ENCODE measurements at places on chromosomes 11 and 22. TPM values are rescaled to one million over a fixed set of nuclear protein-coding genes. Genes with fewer than 3 reads are reported as not detected.

DNA sequence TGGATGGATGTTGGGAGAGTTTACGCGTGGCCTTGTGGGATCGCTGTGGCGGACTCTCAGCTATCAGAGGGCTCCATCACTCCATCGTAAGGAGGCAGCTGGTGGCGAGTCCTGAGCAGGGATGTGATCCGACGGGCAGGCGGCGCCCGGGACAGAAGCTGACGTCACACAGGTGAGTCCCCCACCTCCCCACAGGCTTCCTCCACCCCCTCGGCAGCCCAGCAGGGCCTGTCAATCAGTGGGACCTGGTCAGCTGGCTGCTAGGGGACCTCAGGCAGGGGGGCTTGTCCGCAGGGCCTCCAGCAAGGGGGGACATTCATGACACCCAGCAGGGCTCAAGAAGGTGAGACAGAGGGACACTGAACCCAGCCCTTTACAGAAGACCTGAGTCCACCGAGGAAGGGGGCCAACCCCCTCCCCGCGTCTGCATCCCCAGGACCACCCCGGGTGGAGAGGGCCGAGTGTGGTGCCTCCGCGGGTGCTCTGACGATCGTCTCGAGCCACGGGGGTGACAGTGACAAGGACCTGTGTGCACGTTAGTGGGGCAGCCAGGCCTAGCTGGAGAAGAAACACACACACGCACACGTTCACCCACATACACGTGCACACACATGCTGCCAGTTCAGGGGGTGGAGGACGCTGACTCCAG lies 7.1 kb downstream of the HRAS start:
- peaks cover 17% of the 10 kb centered on the region for H3K36me3 ChIP-seq
- no peak overlapping the region for H3K4me3 ChIP-seq

- H3K27me3 ChIP-seq, result no peaks in the 10 kb centered on the region
- H3K27ac ChIP-seq, result no peak overlapping the region
Observed at GRCh38 chr11:99632969-99633368, 612.2 kb downstream of the CNTN5 start.

GRCh38 chr11:62757846-62758788 lies 3.3 kb upstream of the POLR2G start:
- H3K4me1 ChIP-seq, result peaks cover 29% of the 10 kb centered on the region
- no peak for DNase-seq
- H3K27ac ChIP-seq, result no peak overlapping the region
- no peak overlapping the region for H3K4me3 ChIP-seq
- no peaks in the 10 kb centered on the region for H3K27me3 ChIP-seq
- peaks cover 21% of the 10 kb centered on the region for H3K36me3 ChIP-seq

Gene NAA40
- total RNA-seq, result 28.0 TPM

GRCh38 chr22:50320116-50320515 lies 6.7 kb downstream of the DENND6B start:
- H3K27me3 ChIP-seq, result no peaks in the 10 kb centered on the region
- H3K4me3 ChIP-seq, result no peak overlapping the region
- no peak overlapping the region for H3K27ac ChIP-seq
- no peak for DNase-seq
- peaks cover 36% of the 10 kb centered on the region for H3K4me1 ChIP-seq
- no peaks in the 10 kb centered on the region for H3K36me3 ChIP-seq

- H3K36me3 ChIP-seq, result no peaks in the 10 kb centered on the region
- H3K4me1 ChIP-seq, result no peaks in the 10 kb centered on the region
Observed at GRCh38 chr11:11296434-11296833, 56.6 kb downstream of the CSNK2A3 start.

DNA sequence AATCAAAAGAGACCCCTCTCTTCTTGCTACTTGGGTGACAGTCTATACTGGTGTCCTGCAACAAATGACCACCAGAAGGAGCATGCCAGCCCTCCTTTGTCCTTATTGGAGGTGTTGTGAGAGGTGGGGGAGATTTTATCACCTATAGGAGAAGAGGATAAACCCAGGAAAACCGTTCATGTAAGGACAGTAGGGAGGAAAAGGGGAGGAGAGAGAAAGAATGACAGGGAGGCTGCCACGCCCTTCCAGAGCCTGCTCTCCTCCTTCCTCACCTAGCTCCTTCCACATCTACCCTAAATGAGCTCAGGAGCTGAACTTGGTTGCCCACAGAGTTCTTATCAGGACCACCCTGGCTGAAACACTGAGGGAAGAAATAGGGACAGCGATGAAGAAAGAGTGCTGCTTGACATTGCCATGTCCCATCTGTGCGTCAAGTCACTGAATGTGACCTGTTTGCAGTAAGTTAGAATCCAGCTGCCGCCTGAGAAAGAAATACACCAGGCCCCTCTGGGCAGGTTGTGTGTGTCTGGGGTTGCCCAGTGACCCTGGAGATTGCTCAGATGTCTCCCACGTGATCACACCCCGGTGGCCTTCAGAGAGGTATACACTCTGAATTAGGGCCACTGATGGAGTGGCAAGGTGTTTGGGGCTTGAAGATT lies 40.4 kb upstream of the ETS1 start:
- H3K27ac ChIP-seq, result peak overlapping the region; percentile 92
- peak overlapping the region; percentile 45 for H3K4me3 ChIP-seq
- no peaks in the 10 kb centered on the region for H3K36me3 ChIP-seq
- H3K27me3 ChIP-seq, result no peaks in the 10 kb centered on the region
- DNase-seq, result no peak
- peaks cover 96% of the 10 kb centered on the region for H3K4me1 ChIP-seq

GRCh38 chr11:38819981-38820380 lies 2221.9 kb upstream of the RAG2 start:
- DNase-seq, result no peak
- H3K4me1 ChIP-seq, result no peaks in the 10 kb centered on the region
- no peaks in the 10 kb centered on the region for H3K36me3 ChIP-seq
- H3K27ac ChIP-seq, result no peak overlapping the region
- no peak overlapping the region for H3K4me3 ChIP-seq

DNA sequence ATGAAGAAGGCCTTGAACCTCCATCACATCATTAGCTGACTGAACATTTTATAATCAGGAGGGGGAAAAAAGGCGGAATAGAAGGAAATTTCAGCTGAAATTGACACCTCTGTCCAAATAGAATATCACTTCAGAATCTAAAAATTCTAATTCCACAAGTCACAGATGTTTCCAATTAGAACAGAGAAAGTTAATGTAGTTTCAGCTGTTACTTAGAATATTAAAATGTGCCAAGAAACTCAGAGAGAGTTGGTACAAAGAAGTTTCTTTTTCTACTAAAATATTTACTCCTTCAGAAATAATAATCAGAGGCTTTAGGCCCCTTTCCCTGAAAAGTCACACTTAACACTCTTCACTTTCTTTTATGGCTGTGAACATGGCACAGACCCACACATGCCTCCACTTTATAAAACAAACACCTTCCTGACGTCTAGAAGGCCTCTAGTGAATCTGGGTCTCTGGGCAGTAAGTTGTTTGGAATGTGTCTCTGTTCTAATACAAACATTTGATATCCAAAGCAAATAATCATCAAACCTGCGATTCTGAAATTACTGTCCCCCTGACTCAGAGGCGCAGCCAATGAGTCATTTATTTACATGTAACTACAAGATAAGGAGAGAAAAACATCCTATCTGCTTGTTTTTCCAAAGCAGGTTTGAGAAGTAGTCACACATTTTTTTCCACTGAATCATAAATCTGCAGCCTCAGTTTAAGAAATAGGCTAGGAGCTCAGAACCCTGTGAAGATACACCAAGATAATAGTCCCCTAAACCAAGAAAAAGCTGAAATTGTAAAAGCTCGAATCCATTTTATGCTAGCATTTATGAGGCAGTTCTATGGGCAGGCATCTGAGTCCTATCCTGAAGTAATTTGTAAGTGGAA lies 148.4 kb downstream of the ME3 start:
- DNase-seq, result no peak
- no peaks in the 10 kb centered on the region for H3K36me3 ChIP-seq
- H3K27ac ChIP-seq, result no peak overlapping the region
- H3K4me1 ChIP-seq, result no peaks in the 10 kb centered on the region
- no peak overlapping the region for H3K4me3 ChIP-seq
- H3K27me3 ChIP-seq, result no peaks in the 10 kb centered on the region

GRCh38 chr11:72686639-72687220 lies 12.5 kb upstream of the PDE2A start:
- no peaks in the 10 kb centered on the region for H3K27me3 ChIP-seq
- H3K27ac ChIP-seq, result no peak overlapping the region
- peaks cover 64% of the 10 kb centered on the region for H3K36me3 ChIP-seq
- peaks cover 1% of the 10 kb centered on the region for H3K4me1 ChIP-seq
- no peak for DNase-seq

- no peak overlapping the region for H3K27ac ChIP-seq
- H3K4me1 ChIP-seq, result no peaks in the 10 kb centered on the region
- no peak for DNase-seq
- no peaks in the 10 kb centered on the region for H3K36me3 ChIP-seq
Observed at GRCh38 chr22:47276450-47276820, 514.0 kb downstream of the TBC1D22A start.

DNA sequence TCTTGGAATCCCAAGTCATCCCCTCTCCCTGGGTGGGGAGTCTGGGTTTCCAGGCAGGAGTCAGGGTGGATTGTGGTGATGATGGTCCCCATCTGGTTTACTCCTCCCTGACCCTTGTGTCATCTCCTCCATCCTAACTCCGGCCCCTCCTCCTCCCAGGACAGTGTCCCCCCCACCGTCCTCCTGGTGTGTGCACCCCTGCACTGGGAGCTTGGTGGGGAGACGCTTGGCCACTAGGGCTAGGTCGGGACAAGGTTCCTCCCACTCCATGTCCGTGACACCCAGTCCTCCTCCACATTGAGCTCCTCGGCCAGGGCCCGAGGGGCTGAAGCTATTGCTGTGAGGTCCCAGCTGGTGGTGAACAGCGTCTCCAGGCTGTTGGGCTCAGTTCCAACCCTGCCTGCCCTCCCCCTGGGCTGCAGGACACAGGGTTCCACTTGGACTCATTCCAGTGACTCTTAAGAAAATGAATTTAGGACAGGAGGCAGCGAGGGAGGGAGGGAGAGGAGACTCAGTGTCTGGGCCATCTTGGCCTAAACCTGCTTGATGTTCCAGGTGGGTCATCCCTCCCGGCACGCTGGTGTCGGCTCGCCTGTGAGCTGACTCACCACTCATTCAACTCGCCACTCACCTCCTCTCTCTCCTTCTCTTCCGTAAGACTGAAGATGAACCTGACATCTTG lies 433.2 kb downstream of the TBC1D22A start:
- no peaks in the 10 kb centered on the region for H3K36me3 ChIP-seq
- H3K4me1 ChIP-seq, result no peaks in the 10 kb centered on the region
- H3K4me3 ChIP-seq, result no peak overlapping the region

GRCh38 chr11:14409891-14410290 lies 50.9 kb upstream of the RRAS2 start:
- H3K27me3 ChIP-seq, result no peaks in the 10 kb centered on the region
- no peaks in the 10 kb centered on the region for H3K36me3 ChIP-seq
- no peak overlapping the region for H3K27ac ChIP-seq
- H3K4me1 ChIP-seq, result peaks cover 13% of the 10 kb centered on the region

- H3K36me3 ChIP-seq, result no peaks in the 10 kb centered on the region
- no peak overlapping the region for H3K4me3 ChIP-seq
- no peak for DNase-seq
- no peaks in the 10 kb centered on the region for H3K27me3 ChIP-seq
- peaks cover 18% of the 10 kb centered on the region for H3K4me1 ChIP-seq
Observed at GRCh38 chr11:59249535-59249934, 36.8 kb upstream of the MPEG1 start.

Gene GPR83
- total RNA-seq, result 0.16 TPM

Gene ZNRD2
- 40.9 TPM for total RNA-seq

DNA sequence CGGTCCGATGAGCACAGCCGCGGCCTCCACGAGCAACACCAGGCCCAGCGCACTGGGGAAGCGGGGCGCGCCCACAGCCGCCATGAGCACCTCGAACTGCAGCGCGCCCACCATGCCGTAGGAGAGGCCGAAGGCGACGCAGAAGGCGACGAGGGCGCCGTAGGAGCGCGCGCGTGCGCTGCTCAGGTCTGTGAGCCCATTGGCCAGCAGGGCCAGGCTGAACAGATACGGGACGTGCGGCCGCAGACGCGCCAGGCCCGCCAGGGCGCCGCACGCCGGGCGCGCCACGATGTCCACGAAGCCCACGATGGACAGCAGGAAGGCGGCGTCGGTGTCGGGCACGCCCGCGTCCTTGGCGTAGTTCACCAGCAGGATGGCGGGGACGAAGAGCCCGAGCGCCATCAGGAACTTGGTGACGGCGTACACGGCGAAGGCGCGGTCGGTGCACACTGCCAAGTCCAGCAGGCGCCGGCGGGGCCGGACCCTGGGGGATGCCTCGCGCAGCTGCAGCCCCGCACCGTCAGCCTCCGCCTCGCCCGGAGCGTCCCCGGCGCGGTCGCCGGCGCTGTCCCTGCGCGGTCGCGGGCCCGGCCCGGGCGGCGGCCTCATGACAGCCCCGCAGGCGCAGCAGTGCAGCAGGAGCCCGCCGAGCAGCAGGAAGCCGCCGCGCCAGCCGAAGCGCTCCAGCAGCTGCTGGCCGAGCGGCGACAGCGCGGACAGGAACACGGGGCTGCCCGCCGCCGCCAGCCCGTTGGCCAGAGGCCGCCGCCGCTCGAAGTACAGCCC lies 2.9 kb downstream of the SLC16A8 start:
- H3K27me3 ChIP-seq, result peaks cover 14% of the 10 kb centered on the region
- no peaks in the 10 kb centered on the region for H3K36me3 ChIP-seq
- DNase-seq, result no peak
- no peak overlapping the region for H3K4me3 ChIP-seq
- peaks cover 7% of the 10 kb centered on the region for H3K4me1 ChIP-seq

DNA sequence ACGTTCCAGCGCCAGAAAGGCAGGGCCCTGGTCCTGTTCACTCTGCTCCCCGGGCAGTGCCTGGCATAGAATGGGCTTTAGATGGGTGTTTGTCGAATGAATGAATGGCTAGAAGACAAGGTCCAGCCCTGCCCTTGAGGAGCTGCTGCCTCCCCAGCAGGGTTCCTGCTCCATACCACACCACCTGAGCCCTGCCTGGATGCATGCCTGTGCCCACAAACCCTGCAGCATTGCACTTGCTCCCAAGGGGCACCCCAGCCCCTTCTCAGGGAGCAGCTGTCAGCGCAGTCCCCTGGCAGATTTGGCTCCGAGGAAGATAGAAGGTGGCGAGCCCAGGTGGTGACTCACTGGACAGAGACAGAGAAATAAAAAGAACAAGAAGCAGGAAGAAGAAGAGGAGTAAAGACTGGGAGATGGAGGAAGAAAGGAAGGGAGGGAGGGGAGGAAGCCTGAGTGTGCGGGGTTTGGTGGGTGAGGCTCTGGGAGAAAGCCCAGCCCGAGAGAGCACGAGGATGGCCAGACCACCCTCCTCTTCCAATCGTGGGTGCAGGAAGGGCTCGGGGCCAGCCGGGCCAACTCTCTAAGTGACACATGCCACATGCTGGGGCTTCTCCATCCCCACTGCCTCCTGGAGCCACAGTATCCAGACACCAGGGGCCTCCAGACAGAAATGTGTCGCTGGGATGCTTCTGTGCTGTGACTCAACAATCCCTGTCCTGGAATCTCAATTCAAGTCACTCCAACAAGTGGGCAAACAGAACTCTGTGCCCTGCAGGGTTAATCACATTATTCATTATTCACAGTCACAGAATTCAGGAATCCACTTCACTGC lies 1474.3 kb downstream of the BRD1 start:
- H3K27me3 ChIP-seq, result peaks cover 4% of the 10 kb centered on the region
- H3K36me3 ChIP-seq, result no peaks in the 10 kb centered on the region
- no peaks in the 10 kb centered on the region for H3K4me1 ChIP-seq
- H3K4me3 ChIP-seq, result no peak overlapping the region
- H3K27ac ChIP-seq, result no peak overlapping the region

- no peak for DNase-seq
- H3K27me3 ChIP-seq, result peaks cover 3% of the 10 kb centered on the region
- no peak overlapping the region for H3K27ac ChIP-seq
- no peaks in the 10 kb centered on the region for H3K36me3 ChIP-seq
Observed at GRCh38 chr11:16977136-16977993, 36.8 kb downstream of the PLEKHA7 start.
